ENCODE measurements at places on chromosomes 12 and 14.

DNA sequence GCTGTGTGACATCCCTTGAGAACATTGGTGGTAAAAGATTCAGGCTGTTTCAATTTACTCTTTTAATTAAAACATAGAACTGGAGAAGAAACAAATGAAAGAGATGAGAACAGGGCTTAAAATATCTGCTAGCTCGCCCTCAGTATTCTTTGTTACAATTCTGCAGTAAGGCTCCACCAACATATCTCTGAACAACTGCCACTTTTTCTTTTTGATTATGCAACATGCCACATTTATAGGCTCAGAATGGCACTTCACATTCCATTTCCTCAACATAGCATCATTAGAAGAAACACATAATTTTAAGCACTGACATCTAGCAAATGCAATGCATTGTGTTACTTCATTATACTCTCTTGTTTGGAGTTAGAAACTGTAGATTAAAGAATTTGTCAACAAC, 1315.2 kb downstream of the LRFN5 start:
- DNase-seq, result no peak

GRCh38 chr14:102498678-102499265, 10.8 kb downstream of the ANKRD9 start:
- no peak for DNase-seq

DNA sequence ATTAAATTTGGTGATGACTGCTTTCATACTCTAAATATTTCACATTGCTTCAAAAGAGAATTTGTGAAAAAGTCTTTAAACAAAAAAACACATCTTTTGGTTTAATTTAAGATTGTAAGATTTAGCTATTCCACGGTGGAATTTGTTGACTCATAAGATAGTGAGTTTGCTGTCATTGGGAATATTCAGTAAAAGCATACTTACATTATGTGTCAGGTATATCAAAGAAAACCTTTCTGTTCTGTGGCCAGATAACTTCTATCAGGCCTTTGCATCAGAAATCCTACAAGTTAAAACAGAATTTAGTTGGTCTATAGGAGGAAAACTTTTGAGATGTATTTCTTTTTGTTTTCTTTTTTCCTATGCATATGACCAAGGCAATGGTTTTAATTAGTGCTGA, 148.8 kb upstream of the E2F7 start:
- DNase-seq, result no peak

DNA sequence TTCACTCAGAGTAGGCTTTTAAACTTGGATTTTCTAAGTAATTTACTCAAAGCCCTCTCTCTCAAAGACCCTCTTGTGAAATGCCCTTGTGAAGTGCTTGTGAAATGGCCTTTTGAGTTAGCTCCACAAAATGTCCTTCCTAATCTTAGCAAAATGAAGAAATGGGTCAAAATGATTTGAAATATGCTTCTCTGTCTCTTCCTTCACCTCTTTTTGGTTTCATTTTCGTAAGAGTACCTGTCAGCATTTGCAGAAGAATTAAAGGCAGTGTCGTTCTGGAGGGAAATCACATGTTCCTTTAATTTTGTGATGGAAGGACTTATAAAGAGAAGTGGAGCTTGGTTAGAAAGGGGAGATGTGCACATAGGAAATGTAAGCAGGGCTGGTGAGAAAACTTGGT, 93.7 kb downstream of the HMGA2 start:
- DNase-seq, result no peak

GRCh38 chr14:54387328-54387727, 9.5 kb upstream of the CDKN3 start:
- DNase-seq, result no peak

GRCh38 chr14:89728964-89729363, 225.6 kb downstream of the EFCAB11 start:
- no peak for DNase-seq

- no peak for DNase-seq
Measured at GRCh38 chr12:55673638-55674037, 34.1 kb downstream of the ITGA7 start.

DNA sequence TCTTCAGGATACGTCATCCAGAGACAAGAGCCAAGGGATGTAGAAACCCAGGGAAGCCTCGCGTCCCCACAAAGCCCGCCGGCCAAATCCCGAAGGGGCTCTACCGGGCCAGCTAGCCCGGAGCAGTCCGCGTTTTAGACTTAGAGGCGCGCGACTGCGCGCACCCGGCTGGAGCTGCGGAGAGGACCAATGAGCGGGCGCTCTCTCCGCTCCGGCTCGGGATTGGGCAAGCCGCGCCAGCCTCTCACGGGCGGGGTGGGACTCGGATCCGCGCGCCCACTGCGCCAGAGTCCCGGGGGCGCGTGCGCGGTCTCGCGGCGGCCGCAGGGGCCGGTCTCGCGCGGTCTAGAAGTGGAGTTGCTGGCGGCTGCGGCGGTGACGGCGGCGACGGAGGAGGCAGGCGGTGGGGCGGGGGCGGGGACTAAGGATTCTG, 241 bp upstream of the PALS1 start:
- peak; percentile 97 for DNase-seq

DNA sequence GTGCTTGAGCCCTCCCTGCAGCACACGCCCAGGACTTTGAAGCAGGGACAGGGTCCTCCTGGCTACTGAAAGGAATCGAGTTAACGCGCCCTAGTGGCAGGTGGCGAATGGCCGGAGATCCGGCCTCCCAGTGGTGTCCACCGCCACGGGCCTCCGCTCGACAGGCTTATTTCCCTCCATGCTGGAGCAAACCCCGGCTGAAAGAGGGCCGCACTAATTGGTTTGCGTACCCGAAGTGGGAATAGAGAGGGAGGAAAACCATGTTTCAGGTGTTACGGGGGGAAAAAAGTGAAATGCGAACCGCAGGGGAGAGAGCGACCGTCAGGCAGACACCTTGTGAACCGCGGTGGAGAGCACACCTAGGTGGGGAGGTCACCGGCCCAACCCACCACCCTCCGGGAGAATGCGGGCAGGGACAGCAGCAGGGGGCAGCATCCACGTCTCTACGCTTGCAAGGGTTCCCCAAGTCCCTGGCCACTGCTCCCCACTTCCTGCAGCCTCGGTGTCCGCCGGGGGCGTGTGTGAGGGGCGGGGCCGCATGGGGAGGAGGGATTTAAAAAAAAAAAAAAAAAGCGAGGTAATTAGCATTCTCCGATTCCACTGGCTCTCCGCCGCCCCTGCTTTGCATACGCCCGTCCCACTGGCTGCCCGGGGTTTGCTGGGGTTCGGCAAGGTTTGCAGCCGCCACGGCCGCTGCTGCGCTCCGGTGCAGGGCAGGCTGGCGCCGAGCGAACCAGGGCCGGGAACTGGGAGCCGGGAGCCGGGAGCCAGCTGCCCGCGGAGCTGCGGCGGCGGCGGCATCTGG, 224.6 kb upstream of the CRY1 start:
- peak; percentile 89 for DNase-seq

- DNase-seq, result no peak
Measured at GRCh38 chr12:132886529-132887477, 602 bp downstream of the CHFR start.

GRCh38 chr14:52020161-52020714, 30.9 kb downstream of the RTRAF start:
- DNase-seq, result no peak

- DNase-seq, result no peak
Measured at GRCh38 chr12:92543359-92543758, 159.4 kb upstream of the PLEKHG7 start.

GRCh38 chr14:65606460-65606859, 193.9 kb downstream of the FUT8 start:
- DNase-seq, result no peak

DNA sequence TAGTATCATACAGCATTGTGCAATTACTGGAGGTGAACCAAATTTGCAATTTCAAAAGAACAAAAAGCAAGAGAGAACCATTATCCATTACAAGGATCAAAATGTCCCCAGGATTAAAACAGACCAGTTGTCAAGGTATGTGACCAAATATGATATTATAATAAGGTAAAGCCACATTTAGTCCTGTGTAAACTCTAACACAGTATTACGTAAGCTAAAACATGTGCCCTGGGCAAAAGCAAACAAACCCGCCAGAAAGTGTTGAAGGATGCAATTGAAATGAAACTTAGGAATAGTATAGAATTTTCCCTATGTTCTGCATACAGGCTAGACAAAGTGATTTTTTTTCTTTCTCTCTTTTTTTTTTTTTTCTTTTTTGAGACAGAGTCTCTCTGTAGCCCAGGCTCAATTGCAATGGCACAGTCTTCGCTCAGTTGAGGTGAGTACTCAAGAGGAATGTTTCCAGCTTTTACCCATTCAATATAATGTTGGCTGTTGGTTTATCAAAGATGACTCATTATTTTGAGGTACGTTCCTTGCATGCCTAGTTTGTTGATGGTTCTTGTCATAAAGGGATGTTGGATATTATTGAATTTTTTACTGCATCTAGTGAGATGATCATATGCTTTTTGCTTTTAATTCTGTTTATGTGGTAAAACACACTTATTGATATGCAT, 137.1 kb upstream of the FOXG1 start:
- DNase-seq, result no peak

DNA sequence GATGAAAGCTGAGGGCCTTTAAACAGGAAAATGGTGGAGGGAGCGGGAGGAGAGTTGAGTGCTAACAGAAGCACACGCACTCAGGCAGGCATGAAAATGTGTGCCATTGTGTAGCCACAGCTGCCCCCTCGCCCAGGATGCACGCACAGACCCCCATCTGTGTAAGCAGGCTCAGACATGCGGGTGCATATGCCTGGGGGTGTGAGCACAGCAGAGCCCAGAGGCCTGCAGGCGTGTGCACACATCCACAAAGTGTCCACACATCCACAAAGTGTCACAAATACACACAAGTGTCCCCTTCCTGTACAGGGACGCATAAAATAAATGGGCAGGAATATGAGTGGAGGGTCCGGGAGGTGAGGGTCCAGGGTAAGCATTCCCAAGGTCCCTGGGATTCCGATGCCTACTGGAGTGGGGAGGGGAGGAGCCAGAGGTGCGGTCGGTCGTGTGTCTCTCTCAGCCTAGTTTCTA, 805 bp upstream of the KRT7 start:
- peak; percentile 21 for DNase-seq

DNA sequence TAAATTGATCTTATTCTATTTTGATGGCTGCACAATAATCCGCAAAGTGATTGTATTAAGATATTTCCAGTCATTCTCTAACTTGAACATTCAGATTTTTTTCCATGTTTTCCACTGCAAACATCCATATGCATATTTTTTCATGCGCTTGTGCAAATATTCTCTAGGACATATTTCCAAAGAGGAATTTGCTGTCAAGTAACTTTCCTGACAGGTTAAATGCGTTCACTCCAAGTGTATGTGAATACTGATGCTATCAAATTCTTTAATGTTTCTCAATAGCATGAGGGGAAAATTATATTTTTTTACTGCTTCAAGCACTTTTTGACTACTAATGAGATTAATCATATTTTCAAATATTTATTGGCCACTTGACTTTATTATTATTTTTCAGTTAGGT, 135.3 kb upstream of the LGR5 start:
- no peak for DNase-seq

- no peak for DNase-seq
Measured at GRCh38 chr12:88299567-88300101, 157.5 kb downstream of the TMTC3 start.

GRCh38 chr14:101357559-101358319, 203.6 kb upstream of the DIO3 start:
- DNase-seq, result no peak

DNA sequence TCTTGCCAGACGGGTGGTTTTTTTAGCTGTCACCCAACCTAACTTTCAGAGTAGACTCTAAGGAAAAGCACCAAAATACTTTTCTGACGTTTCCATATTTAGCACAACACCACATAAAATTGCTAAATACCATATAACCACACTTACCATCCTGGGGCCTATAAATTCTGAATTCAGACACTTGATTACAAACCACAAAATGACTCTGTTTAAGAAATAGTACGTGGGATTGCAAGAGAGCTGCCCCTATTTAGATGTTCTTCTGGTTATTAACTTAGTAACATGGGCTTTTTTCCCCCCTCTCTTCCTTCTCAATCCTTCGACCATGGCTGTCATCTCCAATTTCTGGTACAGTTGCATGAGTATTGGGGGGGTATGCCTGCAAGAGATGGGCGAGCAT, 287.7 kb downstream of the BMP4 start:
- no peak for DNase-seq

DNA sequence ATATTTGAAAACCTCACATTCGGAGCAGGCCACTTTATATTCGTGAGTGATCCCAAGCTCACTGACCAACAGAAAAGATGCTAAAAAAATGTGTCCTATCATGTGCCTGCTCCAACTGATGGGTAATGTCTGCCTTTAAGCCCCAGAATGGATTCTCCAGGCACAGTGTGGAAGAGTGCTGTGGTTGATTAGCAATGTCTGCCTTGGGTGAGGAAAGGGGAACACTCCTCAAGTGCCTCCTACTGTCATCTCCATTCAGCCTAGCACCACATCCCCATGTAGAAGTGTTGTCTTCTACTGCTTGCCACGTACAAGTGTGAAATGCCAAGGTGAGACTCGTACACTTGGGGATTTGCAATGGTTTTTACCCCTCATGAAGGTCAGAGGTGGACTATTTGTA, 199.3 kb downstream of the SLC41A2 start:
- DNase-seq, result no peak

GRCh38 chr12:104551-105081, 38.0 kb downstream of the IQSEC3 start:
- peak; percentile 91 for DNase-seq

DNA sequence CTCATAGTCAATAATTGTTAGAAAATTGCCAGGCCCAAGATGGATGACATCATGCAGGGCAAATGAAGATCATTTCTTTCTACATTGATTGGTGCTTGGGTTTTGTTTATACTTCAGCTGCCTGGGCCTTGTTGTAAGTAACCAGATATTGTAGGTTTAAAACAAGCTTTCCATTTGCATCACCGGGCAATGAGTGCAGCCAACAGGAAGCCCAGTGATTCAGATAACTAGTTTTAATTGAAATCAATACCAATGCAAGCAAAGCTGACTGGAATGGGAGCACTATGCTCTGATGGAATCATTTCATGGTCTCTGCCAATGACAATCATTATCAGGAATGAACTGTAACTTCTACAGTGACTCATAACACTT, 279.3 kb downstream of the DUSP6 start:
- peak; percentile 56 for DNase-seq

- no peak for DNase-seq
Measured at GRCh38 chr12:88036353-88036965, 7.3 kb upstream of the C12orf50 start.

- DNase-seq, result no peak
Measured at GRCh38 chr14:72752034-72752412, 141.9 kb downstream of the DPF3 start.

GRCh38 chr14:83689265-83689664, 1840.7 kb upstream of the FLRT2 start:
- DNase-seq, result no peak

GRCh38 chr14:101834397-101834796, 72.9 kb downstream of the PPP2R5C start:
- DNase-seq, result no peak

GRCh38 chr12:11746940-11747716, 97.7 kb downstream of the ETV6 start:
- DNase-seq, result no peak

- DNase-seq, result no peak
Measured at GRCh38 chr12:14989790-14990189, 16.9 kb downstream of the PDE6H start.

DNA sequence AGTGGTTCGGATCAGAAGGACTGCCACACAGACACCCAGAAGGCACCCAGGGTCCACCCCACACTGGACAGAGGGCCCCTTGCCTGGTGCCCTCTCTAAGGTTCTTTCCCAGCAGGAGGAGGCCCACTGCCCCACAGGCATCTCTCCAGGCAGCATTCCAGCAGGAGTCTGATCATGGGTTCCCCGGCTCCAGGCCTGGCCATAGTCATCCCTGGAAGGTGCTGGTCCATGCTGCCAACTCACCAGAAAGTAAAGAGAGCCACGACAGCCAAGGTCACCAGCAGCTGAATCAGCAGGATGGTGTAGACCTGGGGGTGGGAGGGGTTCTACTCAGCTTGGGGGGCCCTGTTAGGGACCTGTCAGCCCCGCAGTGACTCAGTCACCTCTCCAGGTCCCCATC, 6.4 kb downstream of the FAIM2 start:
- no peak for DNase-seq

All from NCI-H2081 (cell line).